Ascending aorta (tissue), 2 donors: ENCODE measurements at places on chromosomes 6 and 20.

DNA sequence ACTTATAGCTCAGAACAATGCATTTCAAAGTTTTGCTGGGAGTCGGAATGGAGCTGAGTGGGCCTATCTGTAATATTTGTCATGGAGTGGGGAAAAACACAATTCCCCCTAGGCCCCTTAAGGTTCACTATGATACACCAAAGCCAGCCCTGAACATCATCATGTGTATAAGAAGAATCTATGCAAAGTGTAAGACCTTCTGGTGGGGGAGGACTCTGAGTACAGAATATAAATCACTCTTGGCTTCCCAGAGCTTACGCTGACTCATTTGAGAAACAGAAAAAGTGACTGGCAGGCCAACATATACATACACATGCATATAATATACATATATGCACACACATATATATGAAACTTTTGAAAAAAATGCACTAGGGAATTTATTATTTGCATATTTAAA lies 54.1 kb upstream of the UBR2 start:
- no peak for DNase-seq

DNA sequence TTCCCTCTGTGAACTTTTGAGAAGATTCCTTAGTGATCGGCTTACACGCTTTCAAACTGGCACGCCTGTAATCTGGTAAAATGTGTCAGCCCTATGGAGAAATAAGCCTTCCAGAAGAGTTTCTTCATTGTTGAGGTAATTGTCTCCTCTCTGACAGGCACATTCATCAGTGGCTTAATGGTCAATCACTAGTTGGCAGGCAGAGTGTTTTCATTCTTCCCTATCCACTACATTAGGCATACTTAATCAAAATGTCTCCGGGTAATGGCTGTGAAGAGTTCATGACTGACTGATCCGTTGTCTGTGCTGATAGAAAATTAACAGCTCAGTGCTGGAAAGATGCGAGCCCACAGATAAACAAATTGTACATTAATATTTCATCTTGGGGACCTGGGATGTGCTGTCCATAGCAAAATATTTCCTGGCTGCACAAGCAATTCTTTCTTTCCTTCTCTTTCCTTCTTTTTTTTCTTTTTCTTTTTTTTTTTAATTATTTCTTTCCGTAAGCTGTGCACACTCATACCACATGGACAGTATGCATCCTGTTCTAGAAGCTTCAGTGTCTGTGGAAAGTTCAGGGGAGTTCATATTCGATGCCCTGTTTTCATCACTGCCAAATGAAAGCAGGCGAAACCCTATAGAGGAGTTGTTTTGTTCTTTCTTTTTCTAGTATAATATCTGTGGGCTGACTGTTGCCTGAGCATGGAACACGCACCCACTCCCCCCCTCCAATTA lies 31.4 kb downstream of the TSHZ2 start:
- no peak for DNase-seq

GRCh38 chr6:75115481-75115880 lies 90.4 kb downstream of the COL12A1 start:
- DNase-seq: no peak

GRCh38 chr6:69096681-69097080 lies 461.6 kb downstream of the ADGRB3 start:
- DNase-seq: no peak

GRCh38 chr20:16124911-16125776 lies 448.1 kb downstream of the KIF16B start:
- no peak for DNase-seq

GRCh38 chr6:85620308-85620707 lies 22.4 kb downstream of the SYNCRIP start:
- DNase-seq: no peak

DNA sequence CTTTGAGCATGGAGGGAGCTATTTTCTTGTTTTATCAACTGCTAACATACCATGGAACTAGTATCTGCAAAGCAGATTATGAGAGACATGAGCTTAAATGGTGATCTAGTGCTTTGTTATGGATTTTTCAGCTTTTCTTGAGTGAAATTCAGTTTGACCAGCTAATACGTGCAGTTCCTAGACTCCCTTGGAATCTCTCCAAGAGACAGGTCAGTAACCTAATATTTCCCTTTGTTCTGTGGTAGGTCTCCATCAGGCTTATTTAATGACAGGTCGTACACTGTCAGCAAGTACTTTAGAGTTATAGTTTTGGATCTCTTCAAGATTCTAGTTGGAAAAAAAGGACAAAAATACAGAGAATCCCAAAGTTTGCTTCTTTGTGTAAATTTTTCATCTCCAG lies 43.9 kb downstream of the HDAC2 start:
- DNase-seq: no peak

DNA sequence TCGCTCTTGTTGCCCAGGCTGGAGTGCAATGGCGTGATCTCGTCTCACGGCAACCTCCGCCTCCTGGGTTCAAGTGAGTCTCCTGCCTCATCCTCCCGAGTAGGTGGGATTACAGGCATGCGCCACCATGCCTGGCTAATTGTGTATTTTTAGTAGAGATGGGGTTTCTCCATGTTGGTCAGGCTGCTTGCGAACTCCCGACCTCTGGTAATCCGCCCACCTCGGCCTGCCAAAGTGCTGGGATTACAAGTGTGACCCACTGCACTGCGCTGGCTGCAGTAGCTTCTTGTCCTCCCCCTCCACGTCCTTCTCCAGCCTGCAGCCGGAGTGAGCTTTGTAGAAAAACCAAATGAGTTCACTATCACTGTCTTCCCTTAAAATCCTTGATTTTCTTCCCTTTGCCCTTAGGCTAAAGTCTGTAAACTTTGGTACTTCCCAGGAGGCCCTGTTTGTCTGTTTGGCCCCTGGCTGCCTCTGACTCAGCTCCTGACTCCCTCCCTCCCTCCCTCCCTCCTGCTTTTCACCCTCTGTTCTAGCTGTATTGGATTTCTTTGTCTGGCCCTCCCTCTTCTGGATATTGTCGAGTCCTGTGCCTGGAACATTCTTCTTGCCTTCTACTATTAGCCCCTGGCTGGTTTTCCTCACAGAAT lies 12.9 kb downstream of the PARD6B start:
- no peak for DNase-seq

GRCh38 chr20:60224914-60225313 lies 266.7 kb downstream of the CDH26 start:
- no peak for DNase-seq

GRCh38 chr6:23754197-23754596 lies 371.8 kb upstream of the NRSN1 start:
- no peak for DNase-seq

GRCh38 chr20:5486377-5487054 lies 169.8 kb upstream of the PROKR2 start:
- no peak for DNase-seq

GRCh38 chr20:62805155-62805710 lies 598 bp downstream of the OGFR start:
- DNase-seq: no peak

- DNase-seq: no peak
These were observed 22.0 kb upstream of the FRMD1 start for GRCh38 chr6:168100803-168101589.

DNA sequence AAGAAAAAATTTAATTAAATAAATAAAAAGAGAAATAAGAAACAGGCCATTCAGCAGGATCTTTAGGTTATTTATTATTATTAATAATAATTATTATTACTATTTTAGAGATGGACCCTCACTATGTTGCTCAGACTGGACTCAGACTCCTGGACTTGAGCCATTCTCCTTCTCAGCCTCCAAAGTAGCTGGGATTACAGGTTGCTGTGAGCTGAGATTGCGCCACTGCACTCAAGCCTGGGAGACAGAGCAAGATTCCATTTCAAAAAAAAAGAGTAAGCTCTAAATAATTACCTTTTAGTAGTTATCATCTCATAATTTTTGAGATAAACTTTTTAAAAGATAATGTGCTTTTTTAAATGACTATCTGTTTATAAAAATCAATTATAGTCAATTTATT lies 1102.8 kb upstream of the GJE1 start:
- DNase-seq: no peak

- no peak for DNase-seq
These were observed 179.6 kb downstream of the TTLL2 start for GRCh38 chr6:167504385-167504961.

DNA sequence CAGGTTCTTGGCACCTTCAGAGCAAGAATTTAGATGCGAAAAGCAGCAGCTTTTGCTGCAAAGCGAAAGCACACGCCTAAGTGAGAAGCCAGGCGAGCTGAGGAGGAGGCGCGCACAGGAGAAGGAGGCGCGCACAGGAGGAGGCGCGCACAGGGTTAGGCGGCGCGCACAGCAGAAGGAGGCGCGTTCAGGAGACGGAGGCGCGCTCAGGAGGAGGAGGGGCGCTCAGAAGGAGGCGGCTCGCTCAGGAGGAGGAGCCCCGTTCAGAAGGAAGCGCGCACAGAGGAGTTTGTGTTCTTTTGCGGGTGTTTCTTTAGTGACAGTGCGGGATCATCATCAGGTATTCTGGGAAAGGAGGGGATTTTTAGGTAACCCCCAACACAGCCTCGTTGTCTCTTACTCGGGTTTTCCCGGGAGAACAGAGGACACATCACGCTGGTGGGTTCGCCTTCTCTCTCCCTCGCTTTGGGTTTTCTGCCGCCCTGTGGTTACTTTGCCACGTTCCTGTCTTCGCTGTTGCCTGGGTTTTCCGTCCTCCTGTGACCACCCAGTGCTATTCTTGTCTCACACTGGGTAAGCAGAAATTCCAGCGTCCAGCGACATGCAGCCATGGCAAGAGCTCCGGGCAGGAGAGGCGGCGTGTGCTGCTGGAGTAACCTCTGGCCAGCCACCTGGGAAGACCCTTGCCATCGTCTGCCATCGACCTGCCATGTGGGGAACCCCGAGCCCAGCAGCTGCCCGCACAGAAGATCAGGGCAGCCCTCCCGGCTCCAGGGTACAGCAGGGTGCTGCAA lies 47.0 kb downstream of the WDR27 start:
- no peak for DNase-seq

DNA sequence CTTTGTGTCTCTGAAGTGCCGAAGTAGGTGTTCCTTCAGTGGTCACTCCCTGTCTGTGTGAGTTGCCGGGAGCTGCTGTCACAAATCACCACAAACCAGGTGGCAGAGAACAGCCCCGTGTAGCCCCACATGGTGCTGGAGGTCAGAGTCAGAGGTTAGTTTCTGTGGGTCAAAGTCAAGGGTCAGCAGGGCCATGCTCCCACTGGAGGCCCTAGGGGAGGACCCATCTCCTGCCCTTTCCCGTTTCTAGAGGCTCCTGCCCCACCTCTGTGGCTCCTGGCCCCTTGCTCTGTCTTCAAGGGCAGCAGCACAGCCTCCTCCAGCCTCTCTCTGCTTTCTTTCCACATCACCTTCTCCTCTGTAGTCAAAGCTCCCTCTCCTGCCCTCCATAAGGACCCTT lies 264.3 kb downstream of the TAF4 start:
- no peak for DNase-seq

DNA sequence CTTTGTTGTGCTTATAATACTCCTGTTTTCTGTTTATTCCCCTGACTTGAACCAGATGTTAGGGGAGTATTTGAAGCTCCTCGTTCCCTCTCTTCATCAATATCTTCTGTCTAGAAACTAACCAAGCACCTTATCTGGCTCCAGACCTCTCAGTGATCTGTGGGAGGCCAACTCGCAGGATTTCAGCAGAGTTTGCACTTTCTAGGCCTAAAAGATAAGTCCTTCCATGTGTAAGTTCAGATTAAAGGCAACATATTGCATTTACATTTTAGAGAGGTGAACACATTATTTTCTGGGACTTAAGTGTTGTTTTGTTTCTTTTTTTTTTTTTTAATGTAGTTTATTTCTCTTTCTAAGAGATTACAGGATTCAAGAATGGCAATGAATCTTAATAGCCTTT lies 139.4 kb upstream of the AKAP12 start:
- no peak for DNase-seq

DNA sequence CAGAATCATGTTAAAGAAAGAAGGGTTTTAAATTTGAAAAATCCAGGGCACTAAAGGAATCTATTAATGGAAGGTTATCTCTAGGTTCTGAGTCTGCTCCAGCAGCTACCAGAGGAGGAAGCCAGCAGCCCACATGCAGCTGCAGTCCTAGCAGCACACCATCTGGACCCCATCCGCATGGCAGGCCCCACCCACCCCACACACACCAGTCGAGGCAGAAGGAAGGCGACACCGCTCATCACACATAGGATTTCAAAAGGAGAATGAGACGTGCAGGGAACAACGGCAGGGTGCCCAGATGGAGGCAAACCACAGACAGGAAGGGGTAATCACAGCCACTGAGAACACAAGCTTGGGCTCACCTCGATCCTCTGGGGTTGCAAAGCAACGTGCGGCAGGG lies 78.9 kb downstream of the GINS1 start:
- no peak for DNase-seq

DNA sequence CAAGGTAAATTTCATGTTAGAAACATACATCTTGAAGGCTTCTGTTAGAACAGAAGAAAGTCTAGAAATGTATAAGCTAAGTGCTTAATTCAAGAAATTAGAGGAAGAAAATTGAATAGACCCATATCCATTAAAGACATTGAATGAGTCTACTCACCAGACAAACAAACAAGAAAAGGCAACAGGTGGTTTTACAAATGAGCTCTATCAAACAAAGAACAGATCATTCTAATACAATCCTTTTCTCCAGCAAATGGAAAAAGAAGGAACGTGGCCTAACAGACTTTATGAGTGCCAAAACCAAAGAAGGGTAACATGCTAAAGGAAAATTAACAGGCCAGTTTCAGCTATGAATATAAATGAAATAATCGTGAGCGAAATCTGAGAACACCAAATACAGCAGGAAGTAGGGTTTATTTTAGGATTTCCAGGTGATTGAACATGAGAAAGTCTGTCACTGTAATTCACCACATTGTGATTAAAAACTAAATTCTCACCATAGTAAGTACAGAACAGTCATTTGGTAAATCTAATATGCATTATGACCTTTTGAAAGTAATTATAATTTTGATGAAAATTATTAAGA lies 22.6 kb downstream of the MTHFD1L start:
- no peak for DNase-seq
